ENCODE measurements at places on chromosomes 1 and 21. TPM values are rescaled to one million over a fixed set of nuclear protein-coding genes. Genes with fewer than 3 reads are reported as not detected.

Gene POU3F1
- total RNA-seq = 0.91 TPM

Gene TNNT2
- not detected for total RNA-seq

Gene CREB3L4
- 4.3 TPM for total RNA-seq

Gene SLAMF1
- 96.6 TPM for total RNA-seq

Gene ATP1A4
- total RNA-seq = not detected

Gene LORICRIN
- total RNA-seq = not detected

Gene AMY1C
- not detected for total RNA-seq

Gene ORC1
- total RNA-seq = 34.8 TPM

Gene CNKSR1
- total RNA-seq = 4.3 TPM

Gene MSH4
- 0.28 TPM for total RNA-seq

Gene F5
- total RNA-seq = 149 TPM

Gene KIF26B
- 0.10 TPM for total RNA-seq

Gene CD164L2
- not detected for total RNA-seq

Gene ZNF678
- total RNA-seq = 9.1 TPM

Gene CACHD1
- total RNA-seq = 2.3 TPM

Gene C1orf21
- 1.7 TPM for total RNA-seq

Gene SPRR5
- total RNA-seq = not detected

Gene C1orf116
- 0.11 TPM for total RNA-seq

Gene CHRM3
- 0.32 TPM for total RNA-seq

Gene OR6N1
- total RNA-seq = not detected
